Activated CD4-positive, CD25-positive, alpha-beta regulatory T cell treated with anti-CD3 and anti-CD28 coated beads, Interleukin-2, amount 50 U/mL, for 16 hours (primary cell): ENCODE measurements at places on chromosomes 5 and 9.

GRCh38 chr5:144815131-144815530 lies 644.5 kb downstream of the KCTD16 start:
- DNase-seq = no peak

- DNase-seq = no peak
Observed at GRCh38 chr5:169412831-169413230, 111.9 kb upstream of the SLIT3 start.

DNA sequence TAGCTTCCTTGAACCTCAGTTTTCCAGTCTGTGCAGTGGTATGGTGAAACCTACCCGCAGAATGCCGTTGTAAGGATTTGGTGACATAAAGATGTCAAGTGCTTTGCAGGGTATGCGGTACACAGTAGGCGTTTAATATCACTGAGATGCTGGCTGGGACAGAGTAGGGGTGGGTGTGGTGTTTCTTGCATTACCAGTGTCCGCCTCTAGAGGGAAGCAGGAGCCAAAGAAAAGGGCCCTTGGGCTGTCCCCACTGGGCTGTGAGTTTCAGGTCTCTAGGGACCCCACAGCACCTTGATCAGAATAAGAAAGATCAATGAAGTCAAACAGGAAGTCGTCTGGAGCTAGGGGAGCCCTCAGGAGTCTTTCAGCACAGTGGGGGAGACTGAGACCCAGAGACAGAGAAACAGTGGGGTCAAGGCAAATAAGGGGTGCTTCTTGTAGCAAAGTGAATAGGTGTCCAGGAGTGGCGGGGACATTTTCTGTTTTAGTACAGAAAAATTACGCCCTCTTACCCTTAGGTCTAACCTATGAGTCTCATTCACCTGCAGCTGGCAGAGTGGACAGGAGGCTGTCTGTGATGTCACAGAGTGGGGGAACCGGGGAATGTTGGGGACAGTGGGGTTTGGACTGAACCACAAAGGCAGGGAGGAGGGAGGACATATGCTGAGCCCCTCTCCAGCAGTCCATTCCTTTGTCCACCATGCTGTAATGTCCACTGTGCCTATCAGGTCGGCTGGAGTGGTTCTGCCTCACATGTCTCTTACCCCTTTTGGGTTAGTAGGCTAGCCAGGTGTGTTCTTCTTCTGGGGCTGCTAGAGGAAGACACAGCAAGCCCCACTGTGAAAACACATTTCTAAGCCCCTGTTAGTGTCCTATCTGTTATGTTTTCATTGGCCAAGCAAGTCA lies 4.7 kb upstream of the TEX53 start:
- peak; percentile 23 for DNase-seq

- no peak for DNase-seq
Observed at GRCh38 chr9:33820231-33820745, 3.3 kb downstream of the UBE2R2 start.

DNA sequence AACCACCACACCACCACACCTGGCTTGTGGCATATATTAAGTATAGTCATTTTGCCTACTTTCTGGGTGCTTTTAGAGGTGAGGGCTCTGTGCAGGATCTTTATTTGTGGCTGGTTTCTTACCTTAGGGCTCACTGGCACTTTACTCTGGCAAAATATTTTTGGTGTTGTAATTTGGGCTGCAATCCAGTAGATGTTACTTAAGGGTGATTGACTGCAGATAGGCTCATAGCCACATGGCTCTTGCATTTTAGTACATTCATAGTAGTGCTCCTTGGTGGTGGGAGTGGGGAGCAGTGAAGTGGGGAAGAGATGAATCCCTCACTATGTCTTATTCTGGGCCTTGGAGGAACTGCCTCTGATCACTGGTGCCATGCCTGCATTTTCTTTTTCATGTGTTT lies 376.1 kb upstream of the GRIN3A start:
- no peak for DNase-seq
